NCI-H2107 (cell line): ENCODE measurements at places on chromosomes 11 and 22.

- no peak for DNase-seq
These were observed 1.0 kb downstream of the POU2AF3 start for GRCh38 chr11:111299101-111300026.

DNA sequence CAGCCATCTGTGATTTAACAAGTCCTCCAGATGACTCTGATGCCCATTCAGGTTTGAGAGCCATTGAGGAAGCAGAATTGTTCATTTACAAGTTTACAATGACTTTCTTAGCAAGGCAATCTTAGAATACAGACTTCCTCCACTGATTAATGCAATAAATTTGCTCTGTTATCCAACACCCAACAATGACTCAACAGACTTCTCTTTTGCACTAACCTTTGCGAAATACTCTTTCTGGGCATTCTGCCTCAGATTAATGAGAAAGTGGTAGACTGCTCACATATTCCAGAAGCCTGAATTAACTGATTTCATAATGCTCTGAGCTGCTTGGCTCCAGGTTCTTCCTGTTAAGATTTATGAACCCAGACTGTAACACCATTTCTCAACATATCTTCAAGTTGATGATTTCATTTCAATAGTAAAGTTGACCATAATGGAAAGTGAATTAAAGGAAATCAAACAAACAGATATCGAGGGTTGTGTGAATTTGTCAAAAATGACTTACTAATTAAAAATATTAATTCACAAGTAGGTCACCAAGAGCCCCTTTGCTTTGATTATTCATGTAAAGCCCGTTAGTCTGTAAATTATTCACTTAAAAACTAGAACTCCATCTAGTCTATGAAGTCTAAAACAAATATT lies 70.5 kb upstream of the BLID start:
- no peak for DNase-seq

DNA sequence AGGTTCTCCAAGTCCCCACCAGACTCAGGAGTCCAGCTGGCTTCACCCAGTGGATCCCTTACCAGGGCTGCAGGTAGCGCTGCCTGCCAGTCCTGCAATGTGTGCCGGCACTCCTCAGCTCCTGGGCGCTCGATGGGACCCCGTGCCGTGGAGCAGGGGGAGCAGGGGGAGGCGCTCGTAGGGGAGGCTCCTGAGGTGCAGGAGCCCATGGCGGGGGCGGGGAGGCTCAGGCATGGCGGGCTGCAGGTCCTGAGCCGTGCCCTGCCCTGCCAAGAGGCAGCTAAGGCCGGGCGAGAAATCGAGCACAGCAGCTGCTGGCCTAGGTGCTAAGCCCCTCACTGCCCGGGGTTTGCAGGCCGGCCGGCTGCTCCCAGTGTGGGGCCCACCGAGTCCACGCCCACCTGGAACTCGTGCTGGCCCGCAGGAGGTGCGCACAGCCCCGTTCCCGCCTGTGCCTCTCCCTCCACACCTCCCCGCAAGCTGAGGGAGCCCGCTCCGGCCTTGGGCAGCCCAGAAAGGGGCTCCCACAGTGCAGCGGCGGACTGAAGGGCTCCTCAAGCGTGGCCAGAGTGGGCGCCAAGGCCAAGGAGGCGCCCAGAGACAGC lies 792.9 kb upstream of the CCDC179 start:
- no peak for DNase-seq

- DNase-seq = no peak
These were observed 42.4 kb downstream of the PIK3C2A start for GRCh38 chr11:17165247-17165890.

DNA sequence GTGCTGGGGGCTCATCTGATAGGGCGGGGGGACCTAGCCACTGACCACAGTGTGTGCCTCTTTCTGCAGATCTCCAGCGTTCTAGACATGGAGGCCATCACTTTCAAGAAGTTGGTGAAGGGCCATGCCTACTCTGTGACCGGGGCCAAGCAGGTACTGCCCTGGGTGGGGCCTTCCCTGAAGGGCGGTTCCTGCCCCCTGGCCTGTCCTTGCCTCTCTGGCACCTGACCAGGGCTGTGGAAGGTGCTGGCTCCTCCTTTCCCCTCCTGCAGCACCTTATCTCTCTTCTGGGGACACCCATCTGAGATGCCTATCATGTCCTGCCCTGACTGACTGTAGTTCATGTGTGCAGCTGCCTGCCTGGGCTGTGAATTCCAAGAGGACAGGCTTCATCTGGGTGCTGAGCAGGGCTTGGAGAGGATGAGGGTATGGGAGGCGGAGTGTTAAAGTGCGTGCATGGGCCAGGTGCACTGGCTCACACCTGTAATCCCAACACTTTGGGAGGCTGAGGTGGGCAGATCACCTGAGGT lies 5.5 kb downstream of the CAPN1 start:
- DNase-seq = no peak

DNA sequence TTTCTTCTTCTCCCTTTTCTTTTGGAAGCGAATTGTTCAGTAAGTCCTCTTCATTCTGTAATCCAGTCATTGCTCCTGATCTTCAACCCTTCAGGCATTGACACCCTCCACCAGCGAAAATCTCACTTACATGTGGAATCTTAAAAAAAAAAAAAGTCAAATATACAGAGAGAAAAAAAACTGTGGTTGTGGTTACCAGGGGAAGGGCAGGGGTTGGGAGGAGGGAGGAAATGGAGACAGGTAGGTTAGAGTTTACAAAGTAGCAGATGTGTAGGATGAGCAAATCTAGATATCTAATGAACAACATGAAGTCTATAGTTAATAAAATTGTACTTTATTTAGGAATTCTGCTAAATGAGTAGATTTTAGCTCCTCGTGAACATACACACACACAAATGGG lies 17.7 kb upstream of the TMEM123 start:
- no peak for DNase-seq

GRCh38 chr11:68325907-68326220 lies 13.5 kb downstream of the LRP5 start:
- no peak for DNase-seq

DNA sequence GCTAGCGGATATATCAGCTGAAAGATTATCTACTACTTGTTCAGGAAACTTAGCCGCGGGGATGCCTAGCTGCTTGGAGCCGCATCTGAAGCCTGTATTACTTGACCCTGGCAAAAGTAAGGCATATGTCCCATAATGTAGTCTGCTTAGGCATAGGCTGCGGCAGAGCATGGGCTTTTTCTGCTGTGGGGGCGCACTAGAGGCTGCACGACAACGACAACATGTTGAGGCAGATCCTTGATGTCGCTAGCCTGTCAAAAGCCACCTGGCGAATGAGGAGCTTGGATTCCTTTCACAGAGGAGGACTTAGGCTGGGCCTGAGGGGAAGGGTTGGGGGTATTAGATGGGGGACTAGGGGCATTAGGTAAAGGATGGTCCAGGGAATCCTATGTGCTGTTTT lies 1.1 kb upstream of the OR52N2 start:
- DNase-seq = no peak

- no peak for DNase-seq
These were observed 63.7 kb downstream of the SGSM3 start for GRCh38 chr22:40434106-40434505.

- DNase-seq = no peak
These were observed 4.7 kb upstream of the NEAT1 start for GRCh38 chr11:65417702-65418430.

DNA sequence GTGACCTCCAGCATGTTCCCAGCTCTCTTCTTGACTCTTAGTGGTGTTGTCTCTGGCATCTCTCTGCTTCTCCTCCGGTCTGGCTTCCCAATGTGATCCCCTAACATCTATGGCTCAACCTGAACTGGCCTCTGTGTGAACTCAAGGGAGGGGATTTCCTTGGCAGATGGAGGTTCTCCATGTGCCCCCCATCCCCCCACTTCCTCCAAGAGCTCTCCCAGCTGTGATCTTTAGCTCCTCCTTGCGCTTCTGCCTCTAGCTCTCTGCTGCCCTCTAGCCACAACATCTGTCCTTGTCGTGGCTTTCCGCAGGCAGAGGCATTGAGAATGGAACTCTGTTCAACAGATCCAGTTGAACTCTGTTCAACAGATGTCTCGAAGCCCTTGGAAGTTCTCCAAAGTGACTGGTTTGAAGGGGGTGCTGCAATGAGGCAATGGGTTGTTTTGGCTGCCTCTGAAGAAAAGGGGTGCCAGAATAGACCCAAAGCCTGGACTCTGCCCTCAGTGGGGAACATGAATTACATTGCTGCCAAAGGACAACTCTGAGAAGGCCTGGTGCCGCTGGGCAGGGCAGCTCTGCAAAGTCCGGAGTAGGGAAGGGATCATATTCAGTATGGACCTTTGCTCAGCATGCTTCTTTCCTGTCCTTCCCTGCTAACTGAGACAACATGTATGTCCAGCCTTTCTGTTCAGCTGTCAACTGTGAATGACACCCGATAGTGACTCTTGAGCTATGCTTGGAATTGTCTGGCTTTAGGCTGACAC lies 61.9 kb downstream of the ADM start:
- peak; percentile 26 for DNase-seq

DNA sequence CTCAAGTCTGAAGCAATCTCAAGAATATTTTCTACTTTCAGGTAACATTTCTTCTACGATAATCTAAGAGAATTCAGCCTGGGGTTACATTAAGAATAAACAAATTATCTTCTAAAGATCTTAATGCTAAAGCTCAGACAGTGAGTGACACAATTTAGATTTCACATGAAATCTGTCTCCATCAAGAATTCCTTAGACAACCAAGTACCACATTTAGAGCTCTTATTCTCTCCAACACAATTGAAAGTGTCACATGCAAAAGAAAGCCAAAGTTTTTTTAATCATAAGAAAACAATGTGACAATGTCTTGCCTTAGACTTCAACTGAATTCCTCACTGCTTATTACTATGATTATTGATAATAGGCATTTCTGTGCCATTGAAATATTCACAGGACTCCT lies 60.7 kb upstream of the FAT3 start:
- no peak for DNase-seq

- DNase-seq = no peak
These were observed 9.7 kb downstream of the MTNR1B start for GRCh38 chr11:92979176-92979575.
